Activated CD8-positive, alpha-beta memory T cell treated with anti-CD3 and anti-CD28 coated beads for 1 hour (primary cell): ENCODE measurements at places on chromosomes 1 and 21.

DNA sequence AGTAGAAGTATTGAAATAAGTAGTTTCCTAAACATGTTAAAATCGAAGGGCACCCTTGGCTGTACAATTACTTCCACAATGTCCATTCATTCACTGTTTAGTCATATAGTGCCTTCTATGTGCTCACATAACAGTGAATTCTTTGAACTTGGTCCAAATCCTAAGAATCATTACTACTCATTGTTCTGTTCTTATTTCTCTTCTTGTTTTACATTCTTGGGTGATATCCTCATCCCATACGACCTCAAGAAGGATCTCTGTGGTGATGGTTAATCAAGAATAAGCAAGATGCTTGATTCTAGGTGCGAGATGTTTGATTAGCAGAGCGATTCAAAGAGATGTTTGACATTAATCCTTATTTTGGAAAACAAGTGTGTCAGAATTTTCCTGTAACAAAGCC lies 667.4 kb upstream of the ZP4 start:
- DNase-seq, result no peak

DNA sequence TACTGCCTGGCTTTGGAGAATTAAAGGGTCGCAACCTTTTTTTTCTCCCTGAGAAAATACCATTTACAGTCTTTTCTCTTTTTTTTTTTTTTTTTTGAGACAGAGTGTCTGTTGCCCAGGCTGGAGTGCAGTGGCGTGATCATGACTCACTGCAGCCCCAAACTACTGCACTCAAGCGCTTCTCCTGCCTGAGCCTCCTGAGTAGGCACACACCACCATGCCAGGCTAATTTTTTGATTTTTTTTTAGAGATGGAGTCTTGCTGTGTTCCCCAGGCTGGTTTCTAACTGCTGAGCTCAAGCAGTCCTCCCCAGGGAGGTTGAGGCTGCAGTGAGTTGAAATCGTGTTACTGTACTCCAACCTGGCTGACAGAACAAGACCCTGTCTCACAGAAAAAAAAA lies 24.6 kb downstream of the UBE4B start:
- DNase-seq, result no peak

GRCh38 chr1:217526636-217527035 lies 104.3 kb downstream of the GPATCH2 start:
- DNase-seq, result no peak

DNA sequence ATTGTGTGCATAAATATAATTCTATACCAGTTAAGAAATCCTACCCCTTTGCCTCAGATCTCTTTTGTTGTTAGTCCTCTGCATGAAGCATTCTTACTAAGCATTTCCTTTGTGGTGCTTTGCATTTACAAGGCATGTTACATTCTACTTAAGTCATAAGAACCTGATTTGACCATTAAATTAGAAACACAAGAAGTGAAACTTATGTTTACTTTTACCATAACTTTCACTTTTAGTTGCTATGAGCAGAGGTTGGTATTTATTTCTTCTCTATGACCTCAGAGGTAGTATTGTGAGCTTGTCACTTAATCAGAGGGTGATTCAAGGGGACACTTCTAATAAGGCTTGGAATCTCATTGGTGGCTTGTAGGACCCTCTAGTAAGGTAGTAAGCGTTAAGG lies 9.0 kb downstream of the FAM20B start:
- DNase-seq, result no peak

DNA sequence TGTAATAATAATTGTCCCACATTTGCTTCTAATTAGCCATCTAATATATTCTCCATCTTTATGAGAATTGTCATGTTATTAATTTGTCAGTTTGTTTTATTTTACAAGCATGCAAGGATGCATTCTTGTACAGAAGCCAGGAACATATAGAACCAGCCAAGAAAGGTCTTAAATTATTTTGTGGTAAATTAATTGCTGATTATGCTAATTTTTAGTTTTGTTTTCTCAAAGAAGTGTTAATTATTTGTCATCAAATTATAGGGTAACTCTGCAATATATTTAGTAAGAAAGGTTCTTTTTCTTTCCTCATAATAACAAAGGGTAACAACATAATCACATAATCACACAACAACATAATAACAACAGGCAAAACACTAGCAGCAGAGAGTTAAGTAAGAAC lies 5.7 kb downstream of the CLIC6 start:
- no peak for DNase-seq

DNA sequence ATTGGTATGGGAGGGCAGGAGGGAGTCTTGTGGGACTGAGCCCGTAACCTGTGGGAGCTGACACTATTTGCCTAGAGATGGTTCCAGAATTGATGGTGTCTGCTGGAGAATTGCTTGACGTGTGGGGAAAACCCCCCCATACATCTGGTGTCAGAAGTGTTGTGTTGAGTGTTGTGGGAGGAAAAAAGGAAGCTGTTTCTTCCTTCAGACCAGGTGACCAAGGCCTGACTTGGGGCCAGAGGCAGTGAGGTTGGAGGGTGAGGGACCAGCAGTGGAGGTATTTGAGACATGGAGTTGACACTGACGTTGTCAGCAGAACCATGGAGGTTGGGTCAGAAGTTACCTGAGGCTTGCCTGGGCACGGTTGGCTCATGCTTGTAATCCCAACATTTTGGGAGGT lies 8.3 kb downstream of the SHISAL2A start:
- DNase-seq, result no peak

- no peak for DNase-seq
These were observed 1.7 kb downstream of the WASF2 start for GRCh38 chr1:27487966-27488884.

DNA sequence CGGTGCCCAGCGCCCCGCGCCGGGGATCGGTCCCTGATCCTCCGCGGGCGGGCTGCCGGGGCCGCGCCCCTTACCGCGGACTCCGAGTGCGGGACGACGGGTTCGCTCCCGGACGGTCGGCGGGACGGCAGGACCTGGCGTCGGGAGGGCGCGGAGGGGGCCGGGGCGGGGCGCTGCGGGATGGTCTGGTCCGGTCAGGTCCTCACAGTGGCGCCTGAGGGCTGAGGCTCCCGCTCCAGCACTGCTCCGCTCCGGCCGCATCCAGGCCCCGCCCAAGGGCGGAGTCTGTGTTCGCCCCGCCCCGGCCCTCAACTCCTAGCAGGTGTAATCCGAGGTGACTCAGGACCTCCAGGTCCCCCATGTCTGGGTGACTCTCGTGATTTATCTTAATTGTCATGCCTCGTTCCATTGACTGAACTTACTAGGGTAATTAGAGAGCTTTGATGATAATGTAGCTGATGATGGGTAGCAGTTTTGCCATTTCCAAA lies at the start of gene RAB3B:
RAB3B (minus strand) TSS at position 223 of the 488 bp plus-strand sequence. CDS start 13,583 bp downstream, outside the sequence.
- DNase-seq, result peak; percentile 34

- no peak for DNase-seq
These were observed 53.5 kb downstream of the FMO4 start for GRCh38 chr1:171367436-171367835.

GRCh38 chr1:183912265-183912886 lies 107.5 kb downstream of the RGL1 start:
- no peak for DNase-seq

DNA sequence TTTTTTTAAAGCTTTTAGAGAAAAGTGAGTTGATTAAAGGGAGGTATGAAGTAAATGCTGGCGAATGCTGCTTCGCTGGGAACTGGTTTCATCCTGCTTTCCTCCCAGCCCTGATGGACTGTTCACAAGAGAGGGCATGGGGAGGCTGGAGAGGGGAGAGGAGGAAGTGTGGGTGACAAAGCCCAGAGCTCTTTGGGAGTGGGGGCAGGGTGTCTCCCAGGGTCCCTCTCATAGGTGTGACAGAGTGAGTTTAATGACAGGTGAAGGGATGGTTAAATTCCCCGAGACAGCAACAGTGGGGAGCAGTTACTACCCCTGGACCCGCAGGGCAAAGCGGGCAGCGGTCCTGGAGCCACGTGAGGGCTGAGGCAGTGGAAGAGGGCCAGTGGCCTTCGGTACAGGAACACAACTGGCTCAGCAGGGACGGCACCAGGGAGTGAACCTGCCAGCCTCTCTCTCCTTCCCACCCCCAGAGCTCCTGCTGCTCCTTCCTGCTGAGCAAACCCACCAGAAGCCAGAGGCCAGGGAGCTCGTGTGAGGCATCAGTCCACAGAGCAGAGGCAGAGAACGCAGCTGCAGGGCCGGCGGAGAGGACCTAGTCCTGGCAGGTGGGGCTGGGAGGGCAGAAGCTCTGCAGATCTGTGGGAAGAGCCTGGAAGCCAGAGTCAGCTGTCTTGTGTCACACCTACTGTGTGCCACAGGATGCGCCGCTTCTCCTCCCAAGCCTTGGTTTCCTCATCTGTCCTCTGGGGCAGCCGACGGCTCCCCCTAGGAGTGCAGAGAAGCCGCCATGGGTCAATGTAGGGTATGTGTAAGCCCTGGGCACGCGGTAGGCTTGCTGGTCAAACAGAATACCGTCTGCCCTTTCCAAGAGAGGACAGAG lies 20.9 kb upstream of the LRP8 start:
- no peak for DNase-seq

DNA sequence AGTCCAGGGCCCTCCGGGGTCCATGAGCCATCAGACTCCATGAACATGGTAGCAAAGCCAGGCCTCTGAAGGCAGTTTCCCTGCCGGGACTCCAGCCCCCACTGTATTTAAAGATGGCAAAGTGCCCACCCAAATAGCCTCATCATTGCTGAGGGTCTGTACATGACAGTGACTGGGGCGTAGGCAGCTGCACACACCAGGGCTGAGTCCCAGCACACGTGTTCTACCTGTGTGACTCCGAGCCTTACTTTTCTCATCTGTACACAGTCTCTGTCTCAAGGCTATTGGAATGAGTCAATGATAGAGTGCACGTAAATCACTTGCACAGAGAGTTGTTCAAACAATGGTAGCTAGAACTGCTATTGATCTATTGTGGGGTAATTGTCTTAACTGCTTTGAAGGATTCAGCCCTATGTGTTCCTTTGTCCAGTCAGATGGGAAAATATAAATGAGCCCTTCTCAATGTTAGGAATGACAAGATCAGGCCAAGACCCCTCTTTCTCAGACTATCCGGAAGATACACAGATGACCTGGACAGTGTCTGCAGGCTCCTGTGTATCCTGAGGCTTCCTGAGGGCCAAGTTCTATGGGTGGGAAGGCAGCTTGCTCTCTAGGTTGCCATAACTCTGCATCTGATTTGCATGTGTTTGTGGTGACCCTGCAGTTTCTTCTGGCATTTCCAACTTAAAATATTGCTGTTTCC lies 48.9 kb downstream of the RASSF5 start:
- no peak for DNase-seq

- DNase-seq, result no peak
These were observed 623 bp downstream of the CAPN2 start for GRCh38 chr1:223712850-223713474.

- DNase-seq, result no peak
These were observed 10.4 kb downstream of the MRTO4 start for GRCh38 chr1:19262047-19262446.

- no peak for DNase-seq
These were observed 107.2 kb downstream of the GLIS1 start for GRCh38 chr1:53631622-53632310.

DNA sequence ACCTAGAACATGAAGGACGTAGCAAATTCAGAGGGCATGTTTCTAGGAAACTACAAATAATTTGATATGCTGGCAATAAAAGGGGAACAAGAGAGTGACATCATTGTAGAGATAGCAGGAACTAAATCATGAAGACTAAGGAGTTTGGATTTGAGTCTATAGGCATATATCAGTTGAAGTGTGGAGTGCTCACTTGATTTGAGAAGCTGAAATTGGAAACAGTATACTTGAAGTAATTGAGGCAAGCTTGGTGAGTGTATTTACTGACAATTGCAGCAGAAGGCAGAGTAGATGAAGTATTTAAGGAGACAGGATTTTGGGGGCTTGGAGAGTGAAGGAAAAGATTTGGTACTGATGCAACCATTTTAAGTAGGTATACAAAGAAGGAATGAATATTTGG lies 6.4 kb upstream of the TMCO2 start:
- DNase-seq, result no peak

- DNase-seq, result no peak
These were observed 62.0 kb downstream of the SLC44A5 start for GRCh38 chr1:75548721-75549480.

GRCh38 chr1:66231217-66231616 lies 302.7 kb upstream of the SGIP1 start:
- DNase-seq, result no peak

- DNase-seq, result no peak
These were observed 8.7 kb upstream of the CCN1 start for GRCh38 chr1:85571828-85572227.
